Muscle of back (tissue), 13 donors: ENCODE measurements at places on chromosomes 3 and 15.

DNA sequence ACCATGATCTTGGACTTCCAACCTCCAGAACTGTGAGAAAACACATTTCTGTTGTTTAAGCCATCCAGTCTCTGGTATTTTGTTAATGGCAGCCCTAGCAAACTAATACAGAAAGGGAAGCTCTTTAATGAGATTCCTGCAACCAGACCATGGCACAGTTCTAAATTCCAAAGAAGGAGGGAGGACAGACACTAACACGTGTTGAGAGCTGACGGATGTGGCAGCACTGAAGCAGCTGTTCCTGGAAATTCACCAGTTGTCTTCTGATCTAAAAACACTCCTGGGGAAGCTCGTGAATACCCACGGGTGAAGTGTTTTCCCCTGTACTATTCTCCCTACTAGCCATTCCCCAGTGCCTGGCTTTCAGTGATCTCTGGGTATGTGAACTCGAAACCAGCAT, 56.7 kb downstream of the RPL22L1 start:
- no peak for DNase-seq

DNA sequence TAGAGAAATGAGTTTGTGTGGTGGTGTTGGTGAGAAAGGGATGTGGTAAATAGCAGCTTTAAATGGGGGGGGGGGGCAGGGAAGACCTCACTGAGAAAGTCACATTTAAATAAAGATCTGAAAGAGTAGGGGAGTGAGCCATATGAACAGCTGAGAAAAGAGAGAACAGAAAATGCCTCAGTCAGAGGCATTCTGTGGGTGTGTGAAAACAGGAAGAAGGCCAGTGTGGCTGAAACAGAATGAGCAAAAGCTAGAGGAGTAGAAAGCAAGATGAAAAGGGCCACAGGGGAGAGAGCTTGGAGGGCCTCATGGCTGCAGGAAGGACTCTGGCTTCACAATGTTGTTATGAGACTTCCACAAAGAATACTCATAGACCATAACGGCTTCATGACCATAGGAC, 783.3 kb downstream of the ZPLD1 start:
- no peak for DNase-seq

- DNase-seq = peak; percentile 36
These were observed 72.5 kb downstream of the FOXP1 start for GRCh38 chr3:71511037-71511436.

- no peak for DNase-seq
These were observed 105.0 kb upstream of the ICE2 start for GRCh38 chr15:60583946-60584345.

GRCh38 chr15:65937476-65937875, 68.2 kb downstream of the RAB11A start:
- DNase-seq = no peak

GRCh38 chr15:60328852-60329443, 68.8 kb downstream of the ANXA2 start:
- DNase-seq = peak; percentile 23

- no peak for DNase-seq
These were observed 370.2 kb upstream of the ZNF385D start for GRCh38 chr3:22121068-22121701.

GRCh38 chr15:84035399-84035766, 200.2 kb upstream of the GOLGA6L4 start:
- peak; percentile 21 for DNase-seq

GRCh38 chr3:159620873-159621272, 367.8 kb upstream of the IL12A start:
- DNase-seq = peak; percentile 55

- DNase-seq = no peak
These were observed 61.9 kb downstream of the REC114 start for GRCh38 chr15:73504885-73505284.

DNA sequence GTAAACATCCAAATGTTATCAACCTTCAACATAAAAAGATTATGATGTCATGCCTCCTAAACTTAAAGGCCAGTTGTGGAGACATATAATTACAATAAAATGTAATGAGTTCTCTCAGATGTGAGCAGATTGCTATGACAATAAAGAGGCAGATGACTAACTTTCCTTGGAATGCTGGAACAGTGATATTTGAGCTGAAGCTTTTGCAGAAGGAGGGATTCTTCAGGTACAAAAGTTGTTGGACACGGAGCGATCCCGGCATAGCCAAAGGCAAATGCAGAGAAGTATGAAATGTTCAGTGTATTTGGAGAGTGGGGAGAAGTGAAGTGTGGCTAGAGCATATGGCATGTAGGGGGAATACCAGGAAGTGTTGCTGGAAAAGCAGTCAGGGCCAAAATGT, 520.1 kb downstream of the FGF12 start:
- no peak for DNase-seq

DNA sequence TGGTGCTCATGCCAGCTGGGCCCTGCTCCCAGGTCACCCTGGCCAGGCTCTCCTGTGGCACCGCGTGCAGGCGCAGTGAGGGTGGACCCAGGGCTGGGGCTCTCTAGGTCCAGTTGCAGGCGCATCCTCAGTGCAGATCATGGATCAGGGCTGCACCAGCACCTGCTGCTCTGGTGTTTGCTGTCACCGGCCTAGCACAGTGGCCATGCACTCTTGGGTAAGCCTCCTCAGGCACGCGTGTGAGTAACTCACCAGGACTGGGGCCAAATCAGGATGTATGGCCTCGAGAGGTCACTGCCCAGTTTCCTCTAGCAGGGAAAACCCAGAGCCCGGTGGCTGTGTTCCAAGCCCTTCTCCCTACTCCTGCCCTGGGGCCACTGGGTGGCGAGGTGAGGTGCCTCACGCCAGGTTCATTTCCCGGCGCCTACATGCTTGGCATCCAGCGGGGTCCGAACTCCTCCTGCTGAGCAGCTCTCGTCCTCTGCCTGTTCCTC, 45.5 kb upstream of the SLC41A3 start:
- no peak for DNase-seq

DNA sequence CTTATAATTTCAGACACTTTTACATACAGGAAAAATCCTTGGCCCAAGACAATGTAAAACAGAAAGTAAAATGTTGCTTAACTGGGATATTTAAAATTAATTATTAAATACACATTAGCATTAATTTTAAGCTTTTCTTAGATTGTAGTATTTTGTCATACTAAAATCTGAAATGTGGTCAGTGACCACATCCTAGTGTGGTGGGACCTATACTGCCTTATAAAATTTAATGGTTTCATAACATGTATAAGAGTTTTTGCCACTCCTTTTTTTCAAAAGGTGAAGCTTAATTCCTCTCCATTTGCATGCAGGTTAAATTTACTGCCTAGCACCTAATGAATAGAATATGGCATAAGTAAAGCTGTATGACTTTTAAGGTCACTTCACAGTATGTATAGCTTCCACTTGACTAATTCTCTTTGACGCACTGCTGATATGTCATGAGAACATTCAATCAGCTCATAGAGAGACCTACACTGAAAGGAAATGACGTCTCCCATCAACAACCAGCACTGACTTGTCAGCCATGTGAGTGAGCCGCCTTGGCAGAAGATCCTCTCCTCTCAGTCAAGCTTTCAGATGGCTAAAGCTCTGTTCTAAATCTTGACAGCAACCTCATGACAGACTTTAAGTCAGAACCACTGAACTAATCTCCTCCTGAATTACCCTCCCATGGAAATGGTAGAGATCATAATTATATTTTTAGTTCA, 847.8 kb downstream of the SI start:
- no peak for DNase-seq

- peak; percentile 3 for DNase-seq
These were observed 5.3 kb downstream of the POU1F1 start for GRCh38 chr3:87270908-87271700.
